Dermis microvascular lymphatic vessel endothelial cell (primary cell): ENCODE measurements at places on chromosomes 12 and 14. TPM values are rescaled to one million over a fixed set of nuclear protein-coding genes. Genes with fewer than 3 reads are reported as not detected.

DNA sequence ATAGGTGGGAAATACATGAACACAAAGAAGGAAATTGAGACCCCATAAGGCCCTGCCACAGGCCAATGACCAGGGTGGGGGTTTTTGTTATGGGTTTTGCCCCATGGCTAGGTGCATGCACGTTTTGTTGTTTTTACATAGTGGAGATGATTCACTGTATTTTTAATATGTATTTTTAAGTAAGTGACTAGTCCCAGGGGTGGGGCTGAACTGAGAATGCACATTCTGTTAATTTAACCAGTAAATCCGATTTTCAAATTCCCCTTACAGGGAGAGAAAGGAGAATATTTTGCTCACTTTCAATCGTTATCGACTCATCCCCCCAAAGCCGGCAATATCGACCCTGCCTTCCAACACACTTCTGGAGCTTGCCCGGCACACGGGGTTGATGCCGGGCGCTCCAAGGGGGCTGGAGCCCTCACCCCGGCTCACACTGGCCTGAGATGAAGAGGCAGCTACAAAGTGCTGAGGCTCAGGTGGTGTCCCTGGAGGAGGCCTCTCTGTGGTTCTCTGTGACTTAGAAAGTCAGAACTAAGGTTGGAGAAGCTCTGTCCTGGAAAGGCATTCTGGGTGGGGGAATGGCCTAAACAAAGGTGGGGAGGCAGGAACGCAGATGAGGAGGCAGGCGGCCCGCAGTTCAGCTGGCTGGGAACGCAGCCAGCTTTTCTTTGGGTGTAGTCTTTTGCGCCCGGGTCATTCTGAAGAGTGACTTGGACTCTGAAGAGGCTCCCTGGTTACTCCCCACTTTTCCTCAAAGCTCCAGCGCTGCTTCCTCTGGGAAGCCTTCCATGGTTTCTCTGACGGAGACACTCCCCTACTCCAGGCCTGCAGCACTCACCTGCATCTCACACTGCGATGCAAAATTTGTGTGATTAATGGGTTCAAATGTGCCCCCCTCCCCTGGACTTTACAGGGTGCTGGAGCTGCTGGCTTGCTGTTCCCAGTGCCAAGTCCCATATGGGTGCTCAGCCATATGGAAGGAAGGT, 50.7 kb upstream of the DLK1 start:
- DNase-seq: no peak

DNA sequence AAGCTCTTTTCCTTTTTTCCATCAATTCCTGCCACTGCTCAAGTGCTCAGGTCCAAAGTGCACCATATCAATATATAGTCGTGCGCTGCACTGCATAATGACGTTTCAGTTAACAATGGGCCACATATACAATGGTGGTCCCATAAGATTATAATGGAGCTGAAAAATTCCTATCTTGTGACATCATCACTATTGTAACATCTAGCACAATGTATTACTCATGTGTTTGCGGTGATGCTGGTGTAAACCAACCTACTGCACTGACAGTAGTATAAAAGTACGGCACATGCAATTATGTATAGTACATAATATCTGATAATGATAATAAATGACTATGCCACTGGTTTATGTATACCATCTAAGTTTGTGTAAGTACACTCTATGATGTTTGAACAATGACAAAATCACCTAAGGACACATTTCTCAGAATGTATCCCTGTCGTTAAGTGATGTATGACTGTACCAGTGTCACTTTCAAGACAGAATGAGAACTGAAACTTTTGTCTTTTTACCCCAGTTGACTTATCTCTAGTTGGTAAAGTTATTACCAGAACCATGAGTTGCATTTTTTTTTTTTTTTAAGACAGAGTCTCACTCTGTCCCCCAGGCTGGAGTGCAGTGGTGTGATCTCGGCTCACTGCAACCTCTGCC, 53.7 kb upstream of the INSM2 start:
- DNase-seq: no peak

- DNase-seq: no peak
Measured at GRCh38 chr12:20482491-20483054, 114.2 kb downstream of the PDE3A start.

- no peak for DNase-seq
Measured at GRCh38 chr12:47717046-47717442, 8.2 kb downstream of the ENDOU start.

- DNase-seq: no peak
Measured at GRCh38 chr12:132123970-132124765, 20.0 kb downstream of the DDX51 start.

GRCh38 chr12:15600223-15600935, 188.8 kb downstream of the EPS8 start:
- DNase-seq: no peak

GRCh38 chr12:84874125-84874824, 38.3 kb downstream of the SLC6A15 start:
- peak; percentile 63 for DNase-seq

DNA sequence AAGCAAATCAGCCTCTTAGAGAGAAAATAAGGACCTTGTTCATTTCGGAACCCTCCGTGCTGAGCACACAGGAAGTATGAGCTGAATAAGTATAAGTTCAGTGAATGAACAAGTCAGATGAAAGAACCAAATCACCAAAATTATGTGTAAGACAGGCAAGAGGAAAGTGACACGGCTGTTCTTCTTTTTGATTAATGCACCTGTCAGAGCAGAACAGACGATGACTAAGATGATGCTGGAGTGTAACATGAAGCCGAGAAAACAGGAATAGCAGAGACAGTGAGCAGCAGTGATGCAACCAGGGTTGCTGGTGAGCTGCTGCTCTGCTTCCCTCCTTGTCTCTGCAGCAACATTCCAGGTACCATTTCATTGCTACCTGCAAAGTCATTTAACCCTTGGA, 861.1 kb downstream of the GALC start:
- no peak for DNase-seq

- DNase-seq: no peak
Measured at GRCh38 chr14:68518761-68519670, 273.9 kb downstream of the ZFP36L1 start.

GRCh38 chr12:779745-780734, 27.7 kb downstream of the WNK1 start:
- peak; percentile 71 for DNase-seq

DNA sequence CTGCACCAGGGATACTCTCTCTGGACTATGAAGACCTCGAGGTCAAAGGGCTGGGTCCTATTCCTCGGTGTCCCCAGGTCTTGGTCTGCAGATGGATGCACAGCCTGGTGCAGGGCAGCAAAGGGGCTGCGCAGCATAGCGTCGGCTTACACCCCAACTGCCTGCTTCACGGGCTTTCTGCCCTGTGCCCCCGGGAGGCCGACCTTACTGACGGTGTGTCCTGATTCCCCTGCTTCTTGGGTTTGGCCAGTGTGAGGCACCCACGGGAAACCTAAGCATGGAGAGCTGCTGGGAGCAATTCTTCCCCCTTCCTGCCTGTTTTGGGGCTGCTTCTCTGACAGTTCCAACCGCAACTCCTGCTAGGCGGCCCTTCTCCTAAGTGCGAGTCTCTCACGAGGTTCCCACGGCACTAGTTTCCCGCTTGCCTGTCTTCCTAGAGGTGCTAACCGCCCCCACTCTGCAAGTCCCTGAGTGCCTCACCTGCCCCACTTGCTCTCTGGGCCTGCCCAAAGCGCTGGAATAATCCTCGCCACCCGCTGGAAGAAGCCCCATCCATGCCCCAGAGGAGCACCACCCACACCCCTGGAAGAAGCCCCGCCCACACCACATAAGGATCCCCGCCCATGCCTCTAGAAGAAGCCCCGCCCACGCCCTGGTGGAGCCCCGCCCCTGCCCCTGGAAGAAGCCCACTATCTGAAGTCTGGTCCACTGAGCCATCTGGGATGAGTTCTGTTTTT, 54.0 kb downstream of the PRIMA1 start:
- no peak for DNase-seq

- DNase-seq: no peak
Measured at GRCh38 chr12:121241156-121241970, 31.4 kb downstream of the P2RX4 start.

DNA sequence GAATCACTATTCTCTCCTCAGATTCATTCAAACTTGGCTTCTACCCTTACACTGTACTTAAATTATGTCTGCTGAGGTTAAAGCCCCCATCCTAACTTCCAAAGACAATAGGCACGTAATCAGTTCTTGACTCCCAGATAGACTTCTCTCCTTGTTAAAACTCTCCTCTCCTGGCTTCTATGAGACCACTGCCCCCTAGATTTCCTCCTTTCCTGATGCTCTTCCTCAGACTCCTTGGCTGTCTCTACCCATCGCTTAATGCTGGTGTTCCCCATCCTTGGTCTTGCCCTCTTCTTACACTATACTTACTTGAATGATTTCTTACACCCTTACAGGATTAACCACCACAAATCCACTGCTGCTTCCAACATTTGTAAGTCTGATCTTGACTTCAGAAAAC, 32.8 kb downstream of the TC2N start:
- no peak for DNase-seq

GRCh38 chr14:99253890-99254289, 18.1 kb downstream of the BCL11B start:
- DNase-seq: no peak

DNA sequence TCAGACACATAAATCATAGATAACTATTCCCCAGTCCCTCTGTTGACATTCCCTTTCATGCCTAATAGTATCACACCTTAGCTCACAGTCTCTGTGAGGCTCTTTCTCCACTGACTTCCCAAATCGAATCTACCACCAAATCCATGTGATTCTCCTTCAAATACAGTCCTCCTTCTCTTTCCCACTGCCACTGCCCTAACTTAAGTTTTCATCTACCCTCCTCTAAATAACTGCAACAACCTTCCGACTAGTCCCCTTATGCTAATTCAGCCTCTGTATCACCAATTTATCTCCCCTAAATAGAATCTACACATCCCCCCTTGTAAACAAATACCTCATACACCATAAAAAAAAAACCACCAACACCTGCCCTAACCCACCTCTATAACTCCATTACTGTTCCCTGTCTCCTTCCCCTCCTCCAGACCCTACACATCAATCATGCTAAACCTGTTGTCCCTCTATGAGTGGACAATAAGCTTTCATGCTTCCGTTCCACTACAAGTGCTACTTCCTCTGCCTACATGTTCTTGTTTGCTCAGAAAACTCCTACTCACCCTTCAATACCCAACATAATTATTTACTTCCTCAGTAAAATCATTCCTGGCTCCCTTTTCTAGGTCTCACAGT, 39.0 kb downstream of the SLC25A21 start:
- no peak for DNase-seq

GRCh38 chr14:67814821-67815220, 1.6 kb downstream of the ZFYVE26 start:
- DNase-seq: no peak

DNA sequence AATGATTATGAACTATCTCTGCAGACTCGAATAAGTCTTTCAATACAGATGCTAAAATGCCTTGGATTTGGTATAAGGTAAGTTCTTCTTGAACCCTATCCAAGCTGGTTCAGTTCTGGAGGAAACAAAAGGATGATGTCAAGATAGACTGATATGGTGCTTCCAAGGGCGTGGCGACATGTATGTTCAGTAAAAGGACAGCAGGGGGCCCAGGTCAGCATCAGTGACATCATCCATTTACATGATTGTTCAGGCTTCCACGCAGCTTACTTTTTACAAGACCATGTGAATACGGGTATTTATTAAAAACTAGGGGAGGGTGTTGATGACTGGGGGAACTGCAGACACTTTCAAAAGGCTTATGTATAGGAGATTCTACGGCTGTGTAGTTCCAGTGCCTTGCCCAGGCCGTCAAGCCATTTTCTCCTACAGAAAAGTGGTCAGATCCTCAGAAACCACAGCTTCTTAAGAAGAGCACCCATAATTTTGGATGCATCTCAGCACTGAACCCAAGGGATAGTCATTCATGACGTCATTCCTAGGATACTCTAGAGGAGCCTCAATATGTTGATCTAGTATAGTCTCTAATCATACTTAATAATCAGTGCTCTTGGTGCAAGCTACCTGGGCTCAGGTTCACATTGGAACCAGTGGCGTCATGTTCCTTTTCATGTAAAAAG, 527.7 kb downstream of the FUT8 start:
- no peak for DNase-seq

GRCh38 chr14:21748869-21749303, 75.3 kb upstream of the OR4E1 start:
- peak; percentile 33 for DNase-seq

DNA sequence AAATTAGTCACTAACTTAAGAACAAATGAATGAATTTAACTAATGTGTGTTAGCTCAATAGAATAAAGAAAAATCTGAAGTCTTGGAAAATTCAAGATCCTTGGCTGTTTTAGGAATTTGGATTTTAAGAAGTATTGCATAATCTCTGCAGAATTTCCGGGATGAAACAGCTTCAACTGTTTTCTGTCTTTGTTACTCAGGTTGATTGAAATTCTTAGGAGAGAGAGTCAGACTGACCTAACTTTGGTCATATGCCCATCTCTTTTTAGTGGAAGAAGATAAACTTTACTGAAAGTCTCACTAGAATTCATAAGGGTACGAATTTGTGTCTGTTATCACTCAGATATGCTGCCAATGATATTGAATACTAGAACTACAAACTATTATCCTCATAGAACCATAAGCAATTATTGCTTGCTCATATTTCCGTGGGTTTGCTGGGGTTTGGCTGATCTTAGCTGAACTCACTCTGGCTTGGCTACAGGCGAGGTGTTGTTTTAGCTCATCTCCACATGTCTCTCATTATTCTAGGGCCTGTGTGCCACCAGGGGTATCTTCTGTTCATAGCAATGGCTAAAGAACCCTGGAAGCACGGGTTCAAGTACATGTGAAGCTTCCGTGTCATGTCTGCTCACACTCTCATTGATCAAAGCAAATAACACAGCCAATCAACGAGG, 257.4 kb upstream of the NOVA1 start:
- no peak for DNase-seq

Gene GALNT8
- total RNA-seq: under 0.01 and 0.13 TPM in 2 replicates

Gene PPP1CC
- 86.0 and 112 TPM in 2 replicates for total RNA-seq

Gene KRT85
- total RNA-seq: not detected in 2 replicates

Gene BICDL1
- total RNA-seq: 0.13 TPM in 1 of 2 replicates, not detected in the other

Gene SLC38A4
- 2.3 and 3.2 TPM in 2 replicates for total RNA-seq

Gene FAM181A
- not detected in 2 replicates for total RNA-seq

Gene PALS1
- 24.1 and 27.8 TPM in 2 replicates for total RNA-seq

Gene ADAM21
- 0.13 and 0.26 TPM in 2 replicates for total RNA-seq

Gene RERGL
- total RNA-seq: not detected in 2 replicates
